Stimulated activated CD4-positive, alpha-beta T cell treated with anti-CD3 and anti-CD28 coated beads, Interleukin-2, amount 100 ng/mL, for 4 hours (primary cell): ENCODE measurements at places on chromosomes 3 and 15.

GRCh38 chr3:101725890-101726275 lies 1.5 kb downstream of the CEP97 start:
- DNase-seq = no peak

DNA sequence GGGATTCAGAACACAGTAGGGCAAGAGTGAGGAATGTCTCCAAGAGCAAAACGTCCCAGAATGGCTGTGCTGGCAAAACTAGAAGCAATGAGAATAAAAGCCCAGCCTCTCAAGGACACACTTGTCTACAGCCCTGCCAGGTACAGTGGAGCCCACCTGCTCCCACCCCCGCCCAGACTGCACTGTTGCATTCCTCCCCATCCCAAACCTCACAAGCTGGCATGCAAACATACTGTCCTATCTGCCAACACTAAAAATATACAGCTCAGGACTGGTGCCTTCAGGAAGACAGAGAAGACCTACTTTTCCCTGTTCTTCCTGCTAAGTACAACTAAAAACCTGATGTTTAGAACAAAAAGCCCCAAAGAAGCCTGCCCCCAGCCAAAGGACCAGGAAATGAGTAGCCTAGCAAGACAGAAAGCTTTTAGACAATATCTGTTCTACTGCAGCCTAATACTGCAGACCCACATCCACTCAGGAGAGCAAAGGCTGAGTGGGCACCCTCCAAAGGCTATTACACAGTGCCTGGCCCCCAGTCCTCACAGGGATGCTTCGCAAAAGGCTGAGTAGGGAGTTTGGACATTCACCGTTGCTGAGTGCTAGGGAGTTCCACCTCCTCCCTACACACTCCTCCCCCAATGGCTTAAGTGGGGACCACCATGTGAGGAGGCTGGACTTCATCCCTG lies 13.5 kb downstream of the OCA2 start:
- no peak for DNase-seq

DNA sequence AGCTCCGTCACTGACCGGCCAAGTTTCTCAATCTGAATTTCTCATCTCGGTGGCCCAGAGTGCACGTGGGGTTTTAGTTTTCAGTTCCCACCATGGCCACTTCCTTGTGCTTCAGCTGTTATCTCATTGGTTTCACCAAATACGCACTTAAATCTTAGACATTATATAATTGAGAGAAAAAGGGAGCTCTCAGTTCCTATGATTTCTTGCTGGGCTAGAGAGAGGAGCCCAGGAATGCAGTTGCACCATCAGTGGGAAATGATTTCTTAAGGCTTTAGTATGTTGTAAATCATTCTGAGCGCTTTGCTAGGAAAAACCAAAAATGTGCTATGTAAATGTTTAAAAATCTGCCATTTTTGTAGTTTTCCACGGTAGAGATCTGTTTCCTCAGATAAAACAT lies 53.2 kb downstream of the OXNAD1 start:
- DNase-seq = no peak

DNA sequence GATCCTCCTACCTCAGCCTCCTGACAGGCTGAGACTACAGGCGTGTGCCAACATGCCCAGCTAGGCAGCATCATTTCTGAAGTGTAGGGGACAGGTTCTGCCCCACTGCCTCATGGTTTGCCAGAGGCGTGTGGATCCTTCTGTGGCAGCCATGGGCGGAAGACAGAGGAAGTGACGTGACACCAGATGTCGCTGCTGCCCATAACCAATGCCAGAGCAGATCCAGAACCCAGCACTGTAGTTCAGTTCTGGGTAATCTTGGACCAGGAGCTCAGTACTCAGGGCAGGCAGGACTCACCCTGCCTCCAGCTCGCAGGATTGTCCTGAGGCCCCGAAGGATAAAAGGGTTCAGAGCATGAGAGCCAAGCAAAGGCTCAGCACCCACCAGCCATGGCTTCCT lies 8.2 kb downstream of the RBPMS2 start:
- no peak for DNase-seq

- DNase-seq = no peak
Observed at GRCh38 chr3:154071146-154071545, 50.0 kb upstream of the ARHGEF26 start.

DNA sequence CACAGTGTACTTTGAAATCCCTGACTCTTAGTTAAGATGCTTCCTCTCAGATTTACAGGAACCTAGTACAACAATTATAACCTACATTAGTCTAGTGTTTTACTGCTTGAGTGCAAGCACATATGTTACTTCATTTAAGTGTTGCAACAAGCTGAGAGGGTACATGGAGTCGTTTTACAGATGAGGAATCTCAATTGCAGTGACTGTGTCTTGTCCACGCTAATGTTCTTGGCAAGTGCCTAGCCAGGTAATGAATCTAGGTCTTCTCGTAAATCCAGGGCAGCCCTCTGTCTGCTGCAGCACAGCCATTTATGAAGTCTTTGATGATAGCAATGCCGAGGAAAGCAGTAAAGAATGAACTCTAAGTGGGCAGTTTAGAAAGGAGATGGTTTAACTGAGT lies 384.4 kb upstream of the ARPP21 start:
- no peak for DNase-seq

DNA sequence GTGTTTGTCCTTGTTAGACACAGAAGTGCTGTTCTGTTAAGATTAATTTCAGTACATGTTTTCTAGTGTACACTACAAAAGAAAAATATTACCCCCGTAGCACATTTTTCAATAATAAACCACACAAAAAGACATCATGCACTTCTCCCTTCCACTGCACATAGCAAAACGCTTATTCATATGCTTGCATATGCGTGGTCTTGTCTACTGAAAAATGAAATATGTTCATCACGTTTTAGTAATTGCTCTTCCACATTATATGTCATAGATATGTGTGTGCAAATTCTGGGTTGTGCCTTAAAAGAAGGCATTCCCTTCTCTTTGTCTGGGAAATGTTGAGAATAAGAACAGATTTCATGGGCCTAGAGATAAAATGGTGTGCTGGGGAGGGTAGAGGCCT lies 353.9 kb downstream of the NSUN3 start:
- DNase-seq = no peak

DNA sequence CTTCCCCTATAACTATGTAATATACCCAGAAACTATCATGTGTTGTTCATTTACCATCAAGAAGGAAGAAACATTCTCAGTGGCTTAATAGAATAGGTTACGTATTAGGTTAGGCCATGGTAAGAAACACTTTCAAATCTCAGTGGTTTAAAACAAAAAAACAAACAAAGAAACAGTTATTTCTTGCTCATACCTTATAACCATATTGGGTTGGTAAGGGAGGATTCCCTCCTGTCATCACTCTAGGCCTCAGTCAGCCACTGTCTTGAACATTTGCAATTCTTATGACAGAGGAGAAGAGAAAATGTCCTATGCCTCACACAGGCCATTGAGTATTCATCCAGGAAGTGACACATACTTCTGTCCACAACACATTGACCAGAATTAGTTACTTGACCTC lies 727.7 kb upstream of the NECTIN3 start:
- no peak for DNase-seq

- no peak for DNase-seq
Observed at GRCh38 chr15:100809151-100809550, 70.5 kb upstream of the ALDH1A3 start.

DNA sequence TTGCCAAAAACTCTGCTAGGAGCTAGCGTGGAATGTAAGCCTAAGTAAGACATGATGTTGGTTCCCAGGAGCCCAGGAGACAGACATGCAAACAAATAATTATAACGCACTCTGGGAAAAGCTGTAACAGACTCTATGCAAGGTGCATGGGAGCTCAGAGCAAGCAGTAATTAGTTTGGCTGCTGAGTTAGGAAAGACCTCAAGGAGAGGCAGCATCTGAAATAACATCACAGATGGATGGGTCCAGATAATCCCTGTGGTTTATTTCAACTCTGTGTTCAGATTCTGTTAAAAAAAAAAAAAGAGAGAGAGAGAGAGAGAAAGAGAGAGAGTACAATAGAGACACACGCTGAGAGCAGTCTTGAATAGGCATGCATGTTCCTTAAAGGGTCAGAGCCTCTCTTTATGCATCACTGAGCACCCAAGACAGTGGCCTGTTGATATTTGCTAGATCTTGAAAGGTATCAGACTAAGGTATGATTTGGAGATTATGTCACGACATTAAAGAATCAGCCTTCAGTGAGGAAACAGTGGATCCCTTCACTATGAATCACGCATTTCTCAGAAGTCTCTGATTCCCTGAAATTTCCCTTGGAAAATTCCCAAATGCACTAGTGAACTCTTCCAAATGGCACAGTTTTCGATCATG lies 124.4 kb upstream of the LIPC start:
- DNase-seq = no peak

- no peak for DNase-seq
Observed at GRCh38 chr3:27657404-27657803, 64.7 kb downstream of the EOMES start.

DNA sequence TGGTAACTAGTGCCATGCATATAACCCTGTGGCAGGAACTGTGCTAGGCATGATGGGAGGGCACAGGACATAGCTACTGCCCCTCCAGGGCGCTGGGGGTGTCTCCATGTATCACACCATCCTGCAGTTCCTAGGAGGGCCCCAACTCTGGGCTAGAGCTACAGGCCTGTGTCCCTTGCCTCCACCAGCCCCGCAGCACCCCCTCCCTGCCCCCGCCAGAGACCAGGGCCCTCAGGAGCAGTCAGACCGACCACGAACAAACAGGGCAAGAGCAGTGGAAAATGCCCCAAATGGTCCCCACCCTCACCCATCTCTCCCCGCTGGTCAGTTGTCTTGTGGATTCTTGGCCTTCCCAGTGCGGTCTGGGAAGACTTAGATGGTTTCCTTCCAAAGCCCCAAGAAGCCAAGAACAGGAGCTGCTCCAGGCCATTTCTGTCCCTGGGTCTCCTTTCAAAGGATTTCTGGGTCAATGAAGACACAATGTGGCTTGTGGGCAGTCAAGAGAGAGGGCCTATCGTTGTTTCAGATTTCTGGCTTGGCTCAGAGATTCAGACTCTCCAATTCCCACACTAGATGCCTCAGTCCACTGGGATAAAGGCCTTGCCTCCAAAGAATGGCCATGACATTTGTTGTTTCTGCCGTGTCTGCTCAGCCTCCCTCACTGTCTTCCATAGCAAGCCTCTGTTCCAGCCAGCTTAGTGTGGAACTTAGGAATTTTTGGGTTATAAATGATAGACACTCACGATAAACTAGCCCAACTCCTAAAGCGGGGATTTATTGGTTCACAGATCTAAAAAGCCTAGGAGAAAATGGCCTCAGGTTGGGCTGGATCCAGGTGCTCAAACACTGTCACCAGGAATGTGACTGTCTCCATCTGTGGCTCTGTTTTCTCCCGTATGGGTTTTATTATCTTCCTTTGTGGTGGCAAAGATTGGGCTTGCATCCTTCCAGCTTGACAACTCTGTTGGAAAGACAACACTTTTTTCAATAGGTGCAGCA lies 80.6 kb downstream of the LSM3 start:
- DNase-seq = no peak

GRCh38 chr15:88830016-88830415 lies 26.8 kb downstream of the ACAN start:
- no peak for DNase-seq

DNA sequence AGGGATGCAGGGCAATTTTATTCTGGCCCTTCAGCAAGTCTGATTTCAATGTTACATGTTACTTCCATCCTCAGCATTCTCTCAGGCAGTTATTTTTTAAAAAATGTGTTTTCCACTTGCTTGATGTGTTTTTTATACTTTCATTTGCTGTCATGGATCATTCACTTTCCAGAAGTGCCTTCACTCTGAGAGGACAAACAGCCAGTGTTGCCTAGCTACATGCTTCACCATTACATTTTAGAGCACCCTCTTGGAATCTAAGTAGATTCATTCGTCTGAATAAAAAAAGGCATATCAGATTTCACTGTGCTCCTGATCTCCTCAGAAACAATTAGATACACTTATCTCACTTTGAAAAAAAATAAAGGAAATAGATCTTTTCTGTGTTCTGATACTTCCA lies 93.6 kb upstream of the POU1F1 start:
- DNase-seq = no peak

- DNase-seq = peak; percentile 51
Observed at GRCh38 chr3:69410301-69410700, 24.4 kb upstream of the FRMD4B start.

- DNase-seq = no peak
Observed at GRCh38 chr3:118734664-118735063, 300.0 kb downstream of the IGSF11 start.

GRCh38 chr3:144433006-144433405 lies 461.4 kb downstream of the DIPK2A start:
- no peak for DNase-seq

GRCh38 chr3:155791190-155791589 lies 14.9 kb downstream of the C3orf33 start:
- no peak for DNase-seq
